Stimulated activated CD4-positive, alpha-beta T cell treated with anti-CD3 and anti-CD28 coated beads, Interleukin-12 subunit alpha, Interleukin-12 subunit beta, amount 100 ng/mL, for 24 hours (primary cell): ENCODE measurements at places on chromosomes 11 and 22.

DNA sequence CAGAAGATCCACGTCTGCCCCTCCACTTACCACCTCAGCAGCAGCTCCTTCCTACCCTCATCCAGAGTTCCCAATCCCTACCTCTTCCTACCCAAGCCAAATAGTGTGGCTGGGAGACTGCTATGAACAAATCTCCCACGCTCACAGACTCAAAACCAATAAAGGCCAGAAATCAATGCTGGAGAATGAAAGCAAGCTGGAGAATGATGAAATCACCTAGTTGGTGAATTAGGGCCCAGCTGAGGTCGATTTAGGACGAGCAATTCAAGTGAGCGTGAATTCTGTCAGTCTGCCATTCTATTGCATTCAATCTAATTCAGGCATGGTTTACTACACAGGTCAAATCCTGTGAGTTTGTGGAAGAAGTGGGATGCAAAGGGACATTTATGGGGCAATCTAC, 22.5 kb downstream of the COMMD9 start:
- DNase-seq: no peak

DNA sequence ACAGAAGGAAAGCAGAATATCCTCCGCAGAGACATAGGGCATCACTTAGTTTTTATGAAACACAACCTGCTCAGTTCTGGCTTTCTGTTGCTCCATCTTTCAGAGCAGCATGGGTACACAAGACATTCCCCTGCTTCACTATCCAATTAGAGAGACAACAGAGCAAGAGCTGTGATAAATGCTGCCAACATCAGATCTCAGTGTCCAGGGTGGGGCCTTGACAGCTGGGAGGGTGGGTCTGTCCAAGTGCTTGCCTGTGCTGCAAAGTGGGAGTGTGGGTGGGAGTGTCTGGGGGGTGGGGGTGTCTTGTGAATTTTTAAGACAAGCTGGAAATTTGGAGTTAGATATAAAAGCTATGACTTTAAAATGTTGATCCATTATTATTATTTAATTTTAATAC, 369.6 kb downstream of the TENM4 start:
- DNase-seq: no peak

GRCh38 chr11:133745791-133746190, 99.5 kb downstream of the SPATA19 start:
- DNase-seq: no peak

GRCh38 chr11:81030186-81030585, 1589.4 kb upstream of the TENM4 start:
- DNase-seq: no peak

GRCh38 chr11:44914105-44914504, 36.6 kb downstream of the TP53I11 start:
- DNase-seq: no peak
